Neuronal stem cell (in vitro differentiated cells): ENCODE measurements at places on chromosomes 13 and 19.

- DNase-seq: no peak
Observed at GRCh38 chr13:103246581-103247200, 180.5 kb upstream of the SLC10A2 start.

- no peak for DNase-seq
Observed at GRCh38 chr19:7697721-7698287, 4.1 kb downstream of the FCER2 start.

DNA sequence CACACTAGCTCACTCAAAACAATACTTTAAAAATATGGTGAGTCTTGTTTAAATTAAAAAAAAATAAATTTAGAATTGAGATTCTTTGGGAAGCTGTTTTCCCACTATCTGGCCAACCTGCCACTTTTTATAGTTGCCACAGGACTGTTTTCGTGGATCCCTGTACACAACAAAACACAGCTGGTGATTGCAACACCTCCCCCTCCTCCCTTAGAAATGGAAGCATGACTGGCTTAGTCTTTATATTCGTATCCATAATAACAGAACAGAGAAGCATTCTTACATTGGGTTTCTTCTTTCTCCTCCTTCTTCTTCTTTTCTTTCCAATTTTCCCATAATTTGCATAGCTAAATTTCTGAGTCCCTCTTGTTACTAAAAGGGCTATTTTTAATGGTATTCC, 79.5 kb upstream of the GJB6 start:
- DNase-seq: no peak

GRCh38 chr19:14550201-14550754, 20.9 kb downstream of the TECR start:
- no peak for DNase-seq

- DNase-seq: no peak
Observed at GRCh38 chr19:35045667-35046300, 4.3 kb downstream of the HPN start.

- peak; percentile 80 for DNase-seq
Observed at GRCh38 chr19:47848823-47849473, 10.1 kb upstream of the TPRX2 start.

DNA sequence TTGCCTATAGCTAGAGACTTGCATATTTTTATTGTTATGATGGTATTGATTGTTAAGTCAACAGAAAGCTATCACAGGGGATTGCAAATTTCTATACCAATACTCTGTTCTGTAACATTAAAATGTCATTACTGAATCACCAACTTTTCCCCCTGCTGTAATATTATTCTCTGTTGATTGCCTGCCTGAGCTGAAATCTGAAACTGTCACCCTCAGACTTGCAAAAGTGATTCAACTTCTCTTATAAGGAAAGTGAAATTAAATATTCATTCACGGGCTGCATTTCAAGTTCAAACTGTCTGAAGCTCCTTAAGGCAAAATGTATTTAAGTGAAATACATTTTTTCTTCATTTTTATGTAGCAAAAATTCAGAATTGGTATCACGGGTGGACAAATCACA, 723.2 kb downstream of the PCDH9 start:
- no peak for DNase-seq

GRCh38 chr19:50458396-50459066, 17.8 kb upstream of the EMC10 start:
- no peak for DNase-seq

- no peak for DNase-seq
Observed at GRCh38 chr13:31168736-31169135, 7.0 kb upstream of the HSPH1 start.

DNA sequence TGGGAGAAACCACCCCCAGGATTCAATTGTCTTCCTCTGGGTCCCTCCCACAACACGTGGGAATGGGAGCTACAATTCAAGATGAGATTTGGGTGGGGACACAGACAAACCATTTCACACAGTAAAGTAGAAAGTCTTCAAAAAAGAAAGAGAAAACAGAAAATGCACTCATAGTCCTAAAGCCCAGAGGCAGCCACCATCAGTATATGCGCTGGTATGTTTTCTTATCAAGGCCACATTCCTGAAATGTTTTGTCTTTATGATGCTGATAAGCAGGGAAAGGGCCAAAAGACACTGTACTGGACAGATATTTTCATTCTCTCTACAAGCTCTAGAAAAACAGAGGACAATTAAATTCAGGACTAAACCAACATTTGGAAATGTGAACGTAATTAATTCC, 375.8 kb upstream of the TSHZ3 start:
- no peak for DNase-seq

- DNase-seq: no peak
Observed at GRCh38 chr13:94816256-94816655, 103.9 kb upstream of the SOX21 start.

- no peak for DNase-seq
Observed at GRCh38 chr19:29290853-29291252, 77.9 kb upstream of the UQCRFS1 start.

DNA sequence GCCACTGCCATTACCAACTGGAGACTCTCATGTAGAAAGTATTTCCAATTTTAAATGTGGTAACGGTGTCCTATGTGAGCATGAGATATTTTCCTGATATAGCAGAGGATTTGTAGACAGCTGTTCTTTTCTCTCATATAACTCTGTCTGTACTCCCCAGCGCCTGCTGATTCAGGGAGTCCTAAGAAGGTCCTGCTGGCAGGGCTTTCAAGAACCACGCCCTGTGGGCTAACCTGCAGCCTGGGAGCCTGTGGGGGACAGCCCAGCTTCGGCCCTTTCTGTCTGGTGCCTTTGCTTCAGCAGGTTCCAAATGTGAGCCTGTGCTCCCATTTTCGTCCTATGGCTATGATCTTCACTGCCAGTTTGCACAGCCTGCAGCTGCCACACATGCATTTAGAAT, 316.8 kb downstream of the ATP8A2 start:
- no peak for DNase-seq

- no peak for DNase-seq
Observed at GRCh38 chr13:20658451-20659040, 45.0 kb upstream of the IL17D start.

DNA sequence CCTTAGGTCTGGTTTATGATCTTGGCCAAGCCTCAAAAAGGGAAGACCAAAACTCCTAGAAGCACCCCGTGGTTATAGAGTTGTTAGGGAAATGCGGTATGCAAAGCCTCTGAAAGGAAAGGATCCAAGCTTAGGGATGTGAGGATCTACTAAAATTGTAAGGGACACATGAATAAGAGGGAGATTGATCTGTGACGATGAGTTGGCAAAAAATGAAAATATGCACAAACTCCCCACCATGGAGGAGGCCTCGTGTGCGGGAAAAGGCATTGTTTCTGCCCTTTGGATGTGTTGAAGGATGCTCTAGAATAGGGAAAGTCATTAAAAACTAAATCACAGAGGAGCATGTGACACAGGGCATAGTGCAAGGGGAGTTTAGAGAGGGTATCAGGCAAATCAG, 88.7 kb upstream of the UBL3 start:
- no peak for DNase-seq

DNA sequence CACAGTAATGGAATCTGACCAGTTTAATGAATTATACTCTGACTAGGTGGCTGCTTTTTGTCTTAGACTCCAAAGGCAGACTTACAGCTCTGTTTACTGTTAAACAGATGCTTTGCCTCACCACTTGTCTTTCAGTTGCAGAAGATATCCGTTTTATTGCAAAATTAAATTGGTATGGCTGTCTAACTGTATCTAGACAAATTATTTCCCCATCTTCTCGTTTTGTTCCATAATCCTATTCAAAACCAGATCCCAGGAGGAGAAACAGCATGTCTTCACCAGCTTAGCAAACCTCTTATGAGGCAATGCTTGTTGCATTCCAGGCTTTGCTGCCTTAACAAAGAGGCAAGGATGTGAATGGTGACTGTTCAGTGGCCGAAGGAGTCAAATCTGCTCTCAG, 215.6 kb downstream of the TDRD3 start:
- DNase-seq: no peak

- DNase-seq: peak; percentile 0
Observed at GRCh38 chr13:84865783-84866221, 933.4 kb downstream of the SLITRK6 start.

GRCh38 chr19:50331221-50331993, 2.2 kb upstream of the KCNC3 start:
- DNase-seq: no peak

DNA sequence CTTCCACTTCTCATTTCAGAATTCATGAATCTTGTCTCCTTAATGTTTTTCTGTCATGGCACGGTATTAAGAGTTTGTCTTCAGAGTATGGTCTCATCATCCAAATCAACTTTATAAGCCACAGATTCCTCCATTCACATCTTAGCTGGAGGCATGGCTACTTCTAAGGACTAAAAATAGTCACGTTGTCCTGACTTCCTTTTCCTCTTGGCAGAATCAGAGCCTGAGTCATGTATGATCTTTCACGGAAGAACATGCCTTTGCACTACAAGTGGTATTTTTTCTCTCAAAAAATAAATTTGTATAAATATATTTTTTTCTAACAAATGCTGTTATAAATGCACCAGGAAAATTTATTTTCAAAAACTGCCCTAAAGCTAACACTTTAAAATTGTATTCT, 71.4 kb downstream of the ALOX5AP start:
- no peak for DNase-seq

DNA sequence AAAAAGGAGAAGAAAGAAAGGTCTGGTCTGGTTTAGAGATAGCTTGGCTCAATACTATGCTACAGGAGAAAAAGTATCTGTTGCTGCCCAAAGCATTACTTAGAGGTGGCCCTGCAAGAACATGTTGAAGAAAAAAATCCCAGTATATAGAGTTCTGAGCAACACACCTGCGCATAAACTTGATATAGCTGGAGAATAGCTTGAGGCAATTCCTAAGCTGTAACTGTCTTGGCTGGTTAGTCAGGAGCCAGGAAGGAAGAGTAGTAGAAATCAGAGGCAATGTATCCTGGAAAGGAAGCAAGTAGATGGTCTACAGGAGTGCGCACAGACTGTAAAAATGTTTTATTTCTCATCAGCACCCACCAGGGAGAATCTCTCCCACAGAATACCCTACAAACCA, 209.7 kb downstream of the SLITRK1 start:
- no peak for DNase-seq

DNA sequence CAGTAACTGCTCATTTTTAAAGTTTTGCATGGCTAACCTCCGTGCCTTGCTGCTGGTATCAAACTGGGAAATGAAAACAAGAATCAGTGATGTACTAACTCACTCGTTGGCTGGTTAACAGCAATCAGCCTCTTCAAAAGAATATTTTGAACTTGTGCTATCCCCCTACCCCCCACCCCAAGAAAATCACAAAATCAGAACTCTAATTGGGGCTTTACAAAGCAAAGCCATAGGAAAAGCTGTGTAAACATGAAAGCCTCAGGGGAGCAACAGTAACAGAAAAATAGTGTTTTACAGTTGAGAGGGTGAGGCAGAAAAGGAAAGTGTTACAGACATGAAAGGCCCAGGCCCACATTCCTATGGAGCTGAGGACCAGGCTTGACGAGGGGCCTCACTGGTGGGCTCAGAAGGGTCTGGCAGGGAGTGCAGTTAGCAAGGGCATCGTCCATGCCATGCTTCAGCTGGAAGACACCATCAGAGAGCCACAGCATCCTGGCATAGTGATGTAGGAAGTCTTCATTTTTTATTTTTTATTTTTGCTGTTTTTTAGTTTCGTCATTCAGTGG, 217.6 kb downstream of the PCCA start:
- no peak for DNase-seq

DNA sequence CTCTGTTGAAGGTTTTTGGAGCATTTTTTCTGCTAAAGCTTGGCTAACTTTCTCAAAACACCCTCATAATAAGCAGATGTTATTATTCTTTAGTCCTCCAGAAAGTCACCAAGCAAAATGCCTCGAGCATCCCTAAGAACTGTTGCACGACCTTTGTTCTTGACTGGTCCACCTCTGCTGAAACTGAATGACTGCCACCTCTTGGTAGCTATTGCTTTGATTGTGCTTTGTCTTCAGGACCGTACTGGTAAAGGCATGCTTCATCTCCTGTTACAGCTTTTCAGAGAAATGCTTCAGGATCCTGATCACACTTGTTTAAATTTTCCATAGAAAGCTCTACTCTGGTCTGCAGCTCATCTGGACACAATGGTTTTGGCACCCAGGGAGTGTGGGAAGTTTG, 254.8 kb downstream of the DCT start:
- DNase-seq: no peak

DNA sequence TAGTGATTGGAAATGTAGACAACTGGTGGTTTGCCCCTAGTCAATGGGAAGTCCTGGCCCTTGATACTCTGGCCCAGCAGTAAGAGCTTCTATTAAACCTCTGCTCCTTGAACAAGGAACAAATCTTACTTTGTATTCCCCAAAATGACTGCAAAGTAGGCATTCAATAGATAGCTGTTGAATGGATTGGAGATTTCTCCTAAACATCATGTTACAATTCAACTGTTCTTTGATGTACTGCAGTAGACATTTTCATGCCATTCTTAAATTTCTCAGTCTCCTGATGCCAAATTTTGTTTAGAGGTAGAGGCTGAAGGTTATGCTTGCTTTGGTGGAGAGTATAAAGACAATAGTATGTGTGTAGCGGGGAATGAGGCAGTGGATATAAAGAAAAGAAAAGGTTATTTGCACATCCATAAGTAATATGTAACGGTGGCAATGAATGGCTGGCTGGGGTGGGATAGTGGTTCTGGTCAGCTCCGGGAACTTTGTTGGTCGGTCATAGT, 12.8 kb downstream of the MIR17HG start:
- no peak for DNase-seq

GRCh38 chr13:22077205-22077683, 406.4 kb downstream of the FGF9 start:
- DNase-seq: no peak

DNA sequence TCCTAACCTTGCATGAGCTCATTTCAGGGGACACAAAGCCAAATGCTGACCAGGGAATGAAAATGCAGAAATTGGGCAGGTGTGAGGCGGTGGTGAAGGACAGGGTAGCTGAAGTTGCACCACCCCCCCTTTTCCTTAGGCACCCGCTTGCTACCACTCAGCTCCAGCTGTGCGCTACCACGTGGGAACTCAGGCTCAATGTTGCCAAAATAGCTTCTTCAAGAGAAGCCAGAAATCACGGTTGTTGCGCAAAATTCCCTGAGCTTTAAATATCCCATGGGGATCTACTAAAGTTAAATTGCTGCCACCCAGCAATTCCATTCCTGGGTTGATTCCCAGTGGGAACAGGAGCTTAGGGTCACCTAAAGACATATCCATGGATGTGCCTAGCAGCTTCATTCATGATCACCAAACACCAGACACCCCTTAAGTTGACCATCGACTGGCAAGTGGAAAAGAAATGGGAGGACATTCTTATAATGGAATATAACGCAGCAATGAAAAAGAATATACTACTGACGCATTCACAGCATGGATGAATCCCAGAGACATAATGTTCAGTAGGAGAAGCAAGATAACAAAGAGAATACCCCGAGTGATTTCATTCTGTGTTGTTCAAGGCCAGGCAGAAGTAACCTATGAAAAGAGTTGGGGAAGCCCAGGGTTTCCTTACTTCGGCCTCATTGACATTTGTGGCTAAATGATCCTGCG, 12.8 kb upstream of the ADGRL1 start:
- no peak for DNase-seq

GRCh38 chr19:54208784-54209057, 8.1 kb downstream of the RPS9 start:
- DNase-seq: no peak

- DNase-seq: no peak
Observed at GRCh38 chr13:43124490-43124889, 101.1 kb downstream of the DNAJC15 start.

- DNase-seq: no peak
Observed at GRCh38 chr13:106714271-106714982, 146.5 kb upstream of the ARGLU1 start.
